Posterior vena cava (tissue), 2 donors: ENCODE measurements at places on chromosomes 1 and 21. TPM values are rescaled to one million over a fixed set of nuclear protein-coding genes. Genes with fewer than 3 reads are reported as not detected.

DNA sequence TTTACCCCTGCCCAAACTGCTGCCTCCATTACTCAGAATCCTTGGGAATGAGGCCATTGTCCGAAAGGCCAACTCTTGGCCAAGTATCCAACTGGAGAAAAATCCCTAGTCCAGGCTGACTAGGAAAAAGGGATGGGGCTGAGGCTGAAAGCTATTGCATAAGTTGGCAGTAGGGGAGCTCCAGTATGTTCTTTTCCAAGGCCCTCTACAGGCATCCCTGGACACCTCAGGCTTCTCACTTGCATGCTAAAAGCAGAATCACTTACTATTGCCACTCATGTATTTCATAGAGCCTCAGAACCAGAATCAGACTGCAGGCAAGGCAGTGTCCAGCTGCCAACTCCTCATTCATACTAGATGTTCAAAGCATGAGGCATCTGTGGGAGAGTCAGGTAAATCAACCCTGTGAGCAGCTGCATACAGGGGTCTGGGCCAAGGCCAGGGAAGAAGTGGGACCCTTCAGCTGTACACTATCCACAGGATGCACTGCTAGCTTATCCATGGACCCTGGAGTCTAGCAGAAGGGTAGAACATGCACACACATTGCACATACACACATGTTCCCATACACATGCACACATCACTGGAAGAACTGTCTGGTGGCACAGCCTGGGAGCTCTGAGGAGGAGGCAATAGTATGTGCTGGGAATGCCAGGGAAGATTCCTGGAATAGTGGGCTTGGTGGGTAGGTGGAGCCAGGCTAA, 195.3 kb downstream of the C1orf94 start:
- DNase-seq = no peak

DNA sequence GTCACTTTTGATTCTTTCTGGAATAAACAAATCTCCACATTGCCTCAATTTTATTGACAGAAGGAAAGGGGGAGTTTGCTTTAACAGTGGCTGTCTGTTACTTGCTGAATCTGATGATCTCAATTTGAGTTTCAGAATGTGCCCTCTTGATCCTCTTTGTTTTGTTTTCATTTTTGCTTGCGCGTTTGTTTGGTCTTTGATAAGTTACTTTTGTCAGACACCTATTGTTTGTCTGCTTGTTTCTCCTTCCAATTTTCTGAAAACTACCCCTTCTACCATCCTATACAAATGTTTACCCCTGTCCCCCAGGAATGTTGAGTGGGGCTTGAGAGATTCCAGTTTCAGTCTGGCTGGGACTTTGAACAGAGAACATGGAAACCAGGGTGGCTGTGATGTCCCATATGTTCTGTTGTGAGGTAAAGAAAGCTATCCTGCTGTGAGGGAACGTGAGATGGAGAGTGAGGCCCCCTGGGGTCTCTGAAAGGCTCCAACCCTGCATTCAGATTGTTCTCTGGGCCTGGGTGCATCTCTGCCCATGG, 11.8 kb upstream of the XCL2 start:
- no peak for DNase-seq

DNA sequence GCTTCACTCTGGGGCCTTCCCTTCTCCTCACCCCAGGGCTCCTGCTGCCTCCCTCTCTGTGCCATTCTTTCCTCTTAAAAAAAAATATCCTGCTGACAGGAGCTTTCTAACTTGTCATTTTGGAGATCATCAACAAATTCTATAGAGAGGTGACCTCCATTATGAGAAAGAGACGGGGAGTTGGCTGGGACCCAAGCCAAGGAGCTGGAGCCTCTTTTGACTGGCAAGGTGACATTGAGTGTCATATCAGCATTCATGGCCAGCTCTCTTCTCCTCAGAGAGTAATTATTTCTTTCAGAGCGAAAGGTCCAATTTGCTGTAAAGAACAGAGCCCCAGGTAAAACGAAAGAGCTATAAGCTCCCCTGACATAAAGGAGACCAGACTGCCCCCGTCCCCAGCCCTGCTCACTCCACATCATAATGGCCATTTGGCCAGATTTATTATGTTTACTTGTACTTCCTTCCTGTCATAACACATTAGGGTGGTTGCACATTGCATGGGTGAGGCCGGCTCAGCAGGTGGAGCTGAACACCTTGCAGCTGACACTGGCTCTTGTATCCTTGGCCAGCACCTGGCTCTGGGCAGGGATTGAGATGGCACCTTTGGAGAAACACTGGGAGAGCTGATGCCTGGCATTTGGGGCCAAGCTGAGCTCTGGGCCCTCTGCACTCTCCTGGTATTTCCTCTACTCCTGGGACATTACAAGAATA, 404.0 kb upstream of the VAMP3 start:
- DNase-seq = no peak

GRCh38 chr1:212157252-212157651, 121.7 kb downstream of the DTL start:
- DNase-seq = no peak

GRCh38 chr1:33295450-33296081, 25.3 kb downstream of the A3GALT2 start:
- peak; percentile 96 for DNase-seq

- no peak for DNase-seq
Measured at GRCh38 chr1:16150508-16150907, 5.4 kb downstream of the EPHA2 start.

DNA sequence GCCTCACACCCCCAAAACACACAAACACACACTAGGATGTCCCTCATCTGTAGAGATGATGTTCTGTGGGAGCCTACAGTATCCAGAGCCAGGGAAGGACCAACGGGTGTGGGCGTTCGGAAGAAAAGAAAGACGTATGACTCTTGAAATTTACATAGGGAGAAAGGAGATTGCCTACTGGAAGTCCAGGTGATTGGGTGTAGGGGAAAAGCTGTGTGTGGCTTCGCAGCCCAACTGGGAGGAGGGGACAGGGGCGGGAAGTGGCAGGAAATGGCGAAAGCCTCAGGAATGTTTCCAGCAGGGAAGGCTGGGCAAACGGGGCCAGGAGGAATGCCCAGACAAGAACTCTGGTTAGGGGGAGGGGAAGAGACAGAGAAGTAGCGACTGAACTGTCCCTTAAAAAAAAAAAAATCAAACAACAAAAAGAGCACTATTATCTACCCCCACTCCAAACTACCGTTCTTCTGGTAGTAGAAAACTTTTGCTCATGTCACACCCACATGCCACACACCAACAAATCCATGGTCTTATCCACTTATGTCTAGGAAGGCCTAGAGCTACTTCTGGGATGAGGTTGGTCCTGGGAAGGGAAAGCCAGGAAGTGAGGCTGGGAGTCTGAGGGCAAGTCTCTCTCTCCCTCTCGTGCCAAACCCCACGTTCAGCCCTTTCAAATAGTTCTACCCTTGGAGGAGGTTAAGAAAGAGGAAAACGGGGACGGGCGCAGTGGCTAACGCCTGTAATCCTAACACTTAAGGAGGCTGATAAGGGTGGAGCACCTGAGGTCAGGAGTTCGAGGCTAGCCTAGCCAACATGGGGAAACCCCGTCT, 1.8 kb upstream of the CKS1B start:
- DNase-seq = peak; percentile 91

DNA sequence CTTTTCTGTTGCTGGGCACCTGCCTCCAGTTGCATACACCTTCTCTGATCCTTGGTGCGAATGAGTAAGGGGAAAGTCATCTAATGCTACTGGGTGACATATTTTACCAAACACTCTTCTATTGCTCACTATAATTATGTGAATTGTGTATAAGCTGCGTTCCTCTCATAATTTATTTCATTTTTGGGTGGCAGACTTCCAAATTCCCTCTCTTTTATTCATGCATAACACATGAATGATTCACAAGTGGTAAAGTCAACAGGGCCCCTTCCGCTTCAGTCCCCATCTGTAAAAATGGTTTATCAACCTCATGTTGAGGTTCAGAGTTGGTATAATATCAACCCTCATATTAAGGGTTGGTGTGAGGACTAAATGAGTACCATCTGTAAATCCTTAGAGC, 3.2 kb upstream of the QSOX1 start:
- no peak for DNase-seq

GRCh38 chr1:109819906-109820305, 56.2 kb upstream of the EPS8L3 start:
- no peak for DNase-seq

GRCh38 chr1:44089371-44090048, 29.1 kb upstream of the KLF17 start:
- no peak for DNase-seq

GRCh38 chr1:202259705-202260104, 66.1 kb downstream of the LGR6 start:
- peak; percentile 6 for DNase-seq

GRCh38 chr1:53558739-53559315, 99.6 kb downstream of the DMRTB1 start:
- no peak for DNase-seq

GRCh38 chr1:180525715-180526039, 23.3 kb upstream of the ACBD6 start:
- DNase-seq = no peak

- no peak for DNase-seq
Measured at GRCh38 chr1:177210071-177210470, 39.3 kb downstream of the BRINP2 start.

The TNNI3K gene
- 6.4 TPM for total RNA-seq

The FNDC5 gene
- 2.4 TPM for total RNA-seq

The TTC39A gene
- total RNA-seq = 1.6 TPM

The KLF17 gene
- total RNA-seq = 0.24 TPM

The TRAF3IP3 gene
- total RNA-seq = 3.1 TPM

The TARDBP gene
- total RNA-seq = 130 TPM

The VHLL gene
- total RNA-seq = not detected
